ENCODE measurements at places on chromosomes 7 and 10.

DNA sequence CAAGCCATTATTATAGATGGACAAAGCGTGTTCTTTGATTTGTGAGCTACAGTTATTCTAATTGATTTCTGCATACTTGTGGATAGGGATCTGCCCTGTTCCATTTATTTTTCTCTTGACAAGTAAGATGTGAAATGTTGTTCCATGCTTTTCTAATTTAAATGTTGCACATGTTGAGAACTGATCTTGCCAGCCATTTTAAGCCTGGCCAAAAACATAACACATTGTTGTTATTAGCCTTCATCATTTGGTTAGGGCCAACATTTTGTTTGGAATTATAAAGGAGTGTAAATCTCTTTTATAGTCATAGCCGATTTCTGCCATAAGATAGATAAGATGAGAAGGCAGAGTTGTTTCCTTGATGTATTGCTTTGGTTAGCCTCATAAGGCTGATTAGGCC is 117.0 kb downstream of the WNT2 start:
- DNase-seq: no peak

DNA sequence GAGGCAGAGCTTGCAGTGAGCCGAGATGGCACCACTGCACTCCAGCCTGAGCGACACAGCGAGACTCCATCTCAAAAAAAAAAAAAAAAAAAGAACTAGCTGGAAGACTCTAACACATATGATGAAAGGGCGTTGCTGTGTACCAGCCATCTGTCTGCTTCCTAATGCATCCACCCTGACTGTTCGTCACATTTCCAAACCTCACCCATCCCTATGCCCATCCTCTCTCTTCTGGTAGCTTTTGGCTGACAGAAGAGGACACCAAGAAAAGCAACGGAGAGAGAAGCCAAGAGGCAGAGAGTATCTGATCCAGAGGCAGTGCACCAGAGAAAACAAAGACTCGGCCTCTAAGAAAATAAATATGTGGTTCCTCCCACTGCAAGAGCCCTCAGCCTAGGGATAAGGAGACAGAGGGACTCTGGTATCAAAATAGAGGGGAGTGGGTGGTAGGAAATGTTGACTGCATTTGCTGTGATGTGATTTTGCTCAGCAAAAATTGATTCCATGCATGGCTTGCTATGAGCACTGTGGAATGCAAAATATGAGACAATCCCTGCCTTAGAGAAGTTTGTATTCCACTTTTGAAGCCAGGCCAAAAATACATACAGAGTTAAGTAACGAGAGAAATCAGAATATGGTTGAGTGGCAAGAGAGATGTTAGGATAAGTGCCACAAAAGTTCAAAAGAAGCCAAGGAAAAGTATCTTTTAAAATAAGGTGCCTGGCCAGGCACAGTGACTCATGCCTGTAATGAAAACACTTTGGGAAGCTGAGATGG is 100.8 kb upstream of the STK17A start:
- no peak for DNase-seq

GRCh38 chr10:128481152-128481840 is 355.1 kb upstream of the MKI67 start:
- DNase-seq: no peak

DNA sequence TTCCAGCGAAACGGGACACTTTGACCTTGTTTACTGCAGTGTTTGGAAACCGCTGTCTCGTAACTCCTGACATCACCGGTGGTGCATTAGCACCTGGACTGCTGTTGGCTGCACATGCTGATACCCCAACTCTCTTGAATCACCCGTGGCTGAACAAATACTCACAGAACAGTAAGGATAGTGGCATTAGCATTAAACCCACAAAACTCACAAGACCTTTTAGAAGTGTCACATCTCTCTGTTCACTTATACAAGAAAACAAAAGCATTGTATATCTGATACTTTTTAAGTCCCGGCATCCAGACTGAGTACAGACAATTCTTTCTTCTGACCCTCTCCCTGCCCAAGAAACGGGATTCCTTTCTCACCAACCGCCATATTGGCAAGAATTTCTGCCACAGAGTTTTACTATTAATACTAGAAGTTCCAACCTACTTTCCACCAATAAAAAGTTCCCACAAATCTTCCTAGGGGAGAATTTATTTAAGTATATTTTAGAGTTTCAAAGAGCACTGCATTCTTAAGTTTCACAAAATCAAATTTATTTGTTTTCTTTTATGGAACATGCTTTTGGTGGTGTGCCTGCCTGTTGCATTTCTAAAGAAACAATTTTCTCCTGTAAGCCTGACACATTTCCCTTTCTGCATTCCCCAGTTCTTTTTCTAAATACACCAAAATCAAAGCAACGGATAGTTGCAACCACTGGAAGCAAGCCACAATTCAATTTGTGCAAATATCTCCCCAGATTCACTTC is 208.4 kb upstream of the KLF14 start:
- DNase-seq: no peak

DNA sequence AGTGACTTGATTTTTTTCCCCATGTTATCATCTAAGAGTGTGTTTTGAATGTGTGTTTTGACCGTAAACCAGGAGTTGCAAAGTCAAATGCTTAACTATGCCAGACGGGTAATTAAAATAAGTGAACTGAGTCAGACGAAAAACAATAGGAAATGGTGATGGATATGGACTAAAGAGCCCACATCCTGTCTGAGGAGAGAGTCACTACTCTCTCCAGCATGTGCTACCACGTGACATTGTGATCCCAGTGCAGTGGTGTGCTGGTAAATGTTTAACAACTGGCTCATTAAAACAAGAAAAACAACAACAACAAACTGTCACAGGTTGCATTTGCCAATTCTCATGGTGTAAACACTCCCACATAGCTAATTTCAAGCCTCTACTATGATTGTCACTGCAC is 164.3 kb downstream of the SUGCT start:
- no peak for DNase-seq

DNA sequence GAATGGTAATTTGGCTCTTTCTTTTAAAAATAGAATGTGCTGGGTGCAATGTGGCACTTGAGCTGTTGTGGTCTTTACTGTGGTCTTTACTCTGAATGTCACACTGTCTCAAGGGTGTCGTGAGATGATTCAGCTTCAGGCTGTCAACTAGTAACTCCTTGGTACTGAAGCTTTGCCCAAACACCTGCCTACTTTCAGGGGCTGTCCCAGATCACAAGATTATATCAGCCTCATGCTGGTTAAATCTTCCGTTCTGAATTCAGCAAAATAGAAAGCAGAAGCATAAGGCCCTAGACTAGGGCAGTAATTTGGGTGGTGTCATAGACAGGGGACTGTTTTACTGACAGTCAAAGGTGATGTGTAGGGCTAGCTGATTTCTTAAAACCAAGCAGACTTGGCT is 110.9 kb downstream of the BAMBI start:
- DNase-seq: no peak

GRCh38 chr10:52074505-52075026 is 239.5 kb upstream of the DKK1 start:
- DNase-seq: no peak

- no peak for DNase-seq
Measured at GRCh38 chr7:134084488-134085144, 42.5 kb upstream of the LRGUK start.

DNA sequence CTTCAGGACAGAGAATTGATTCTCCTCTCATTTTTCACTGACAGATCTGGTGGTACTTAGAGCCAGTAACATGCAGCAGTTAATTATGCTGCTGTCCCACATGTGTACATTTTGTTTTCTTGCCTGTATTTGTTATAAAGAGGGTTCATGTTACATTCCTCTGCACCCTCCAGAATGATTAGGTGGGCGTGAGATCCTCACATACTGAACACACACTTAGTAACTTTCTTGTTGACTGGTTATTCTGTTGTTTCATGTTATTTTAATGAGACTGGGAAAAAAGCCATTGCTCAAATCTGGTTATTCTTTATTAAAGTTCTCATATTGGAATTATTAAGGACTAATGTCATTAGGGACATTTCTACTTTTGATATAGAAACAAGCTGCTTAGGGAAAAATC is 409.1 kb downstream of the SDK1 start:
- no peak for DNase-seq

GRCh38 chr7:117816727-117817126 is 56.5 kb downstream of the CTTNBP2 start:
- DNase-seq: no peak

DNA sequence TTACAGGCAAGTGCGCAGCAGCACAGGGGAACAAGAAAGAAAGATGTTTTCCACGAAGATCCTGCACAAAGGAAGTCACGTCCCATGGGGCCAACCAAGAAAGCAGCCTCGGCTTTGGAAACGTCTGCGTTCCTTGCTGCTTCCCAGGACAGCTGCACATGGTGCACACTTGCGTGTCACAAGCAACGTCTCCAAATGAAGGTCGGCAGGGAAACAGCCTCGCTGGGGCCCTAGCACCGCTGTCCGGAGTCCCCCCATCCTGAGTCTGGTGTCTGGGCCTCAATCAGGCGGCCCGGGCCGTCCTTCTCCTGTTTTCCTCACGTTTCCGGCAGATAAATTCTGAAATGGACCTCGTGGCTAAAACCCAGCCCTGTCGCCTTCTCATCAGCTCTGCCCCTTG is 206.2 kb downstream of the DIP2C start:
- no peak for DNase-seq

DNA sequence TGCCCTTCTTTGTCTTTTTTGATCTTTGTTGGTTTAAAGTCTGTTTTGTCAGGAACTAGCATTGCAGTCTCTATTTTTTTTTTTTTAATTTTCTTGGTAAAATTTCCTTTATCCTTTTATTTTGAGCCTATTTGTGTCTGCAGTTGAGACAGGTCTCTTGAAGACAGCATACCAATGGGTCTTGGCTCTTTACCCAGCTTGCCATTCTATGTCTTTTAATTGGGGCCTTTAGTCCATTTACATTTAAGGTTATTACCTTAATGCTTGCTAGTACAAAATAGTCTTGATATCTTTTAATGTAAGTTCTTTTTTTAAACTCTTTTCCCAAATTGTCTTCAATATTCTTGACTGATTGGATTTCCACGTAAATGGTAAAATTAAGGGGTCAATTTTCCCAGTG is 398.3 kb upstream of the CHRM2 start:
- no peak for DNase-seq

- DNase-seq: no peak
Measured at GRCh38 chr7:91940171-91940570, 491 bp upstream of the AKAP9 start.

DNA sequence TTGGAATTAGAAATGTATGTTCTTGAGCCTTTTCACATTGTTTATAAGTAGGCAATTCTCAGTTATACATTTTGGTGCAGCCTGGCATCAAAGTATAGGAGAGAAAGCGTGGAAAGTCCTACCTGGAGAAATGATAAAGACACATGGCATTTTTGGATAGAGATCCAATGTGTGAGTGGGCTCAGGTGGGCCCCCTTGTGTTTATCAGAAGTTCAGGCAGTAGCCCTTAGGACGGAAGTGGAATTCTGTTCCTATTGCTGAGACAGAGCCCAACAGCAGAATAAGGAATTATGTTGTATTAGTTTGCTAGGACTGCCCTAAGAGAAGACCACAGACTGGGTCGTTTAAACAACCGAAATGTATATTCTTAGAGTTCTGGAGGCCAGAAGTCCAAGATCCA is 85.2 kb upstream of the AMPH start:
- no peak for DNase-seq

DNA sequence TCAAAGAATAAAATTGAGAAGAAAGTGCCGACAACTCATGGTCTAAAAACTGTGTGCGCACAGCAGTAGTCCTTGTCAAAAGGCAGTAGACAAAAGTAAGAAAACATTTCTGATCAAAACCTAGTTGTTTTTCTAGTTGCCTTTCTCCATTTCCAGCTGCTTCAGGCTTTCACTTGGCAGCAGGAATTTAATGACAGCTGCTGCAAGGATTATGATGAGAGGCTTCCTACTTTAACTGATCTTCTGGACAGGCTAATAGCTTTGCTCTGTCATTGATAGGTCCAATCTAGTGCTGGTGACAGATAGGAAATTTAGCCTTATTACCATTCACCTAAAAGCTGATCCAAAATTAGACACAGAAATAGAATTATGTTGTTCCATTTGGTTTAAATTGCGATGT is 110.7 kb upstream of the SEMA3C start:
- no peak for DNase-seq

GRCh38 chr10:125756196-125756595 is 19.4 kb downstream of the MMP21 start:
- no peak for DNase-seq

- no peak for DNase-seq
Measured at GRCh38 chr10:565676-566075, 123.8 kb downstream of the DIP2C start.

DNA sequence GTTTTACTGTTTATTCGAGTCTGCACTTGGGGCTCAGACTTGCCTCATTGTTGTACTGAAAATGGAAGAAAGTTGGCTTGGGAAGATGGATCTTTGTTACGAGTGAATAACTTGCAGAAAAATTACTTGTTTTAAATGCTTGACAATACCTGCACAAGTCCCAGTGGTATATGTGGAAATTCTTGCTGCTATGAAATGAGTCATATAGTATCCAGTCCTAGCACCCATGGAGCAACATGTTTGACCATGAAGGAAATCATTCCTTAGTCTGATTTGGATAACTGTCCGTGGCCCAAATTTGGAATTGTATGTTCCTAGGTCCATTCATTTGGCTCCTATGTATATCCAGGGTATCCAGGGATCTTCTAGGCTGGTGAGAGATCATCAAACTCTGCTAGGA is 1096.8 kb downstream of the KCNMA1 start:
- no peak for DNase-seq

GRCh38 chr10:67735430-67735829 is 39.4 kb upstream of the CTNNA3 start:
- no peak for DNase-seq

- no peak for DNase-seq
Measured at GRCh38 chr7:71015252-71015900, 116.6 kb upstream of the GALNT17 start.

GRCh38 chr10:112948196-112948595 is 1.9 kb upstream of the TCF7L2 start:
- no peak for DNase-seq

GRCh38 chr10:61830846-61831273 is 70.6 kb upstream of the ARID5B start:
- DNase-seq: no peak
